GM10248 (cell line): ENCODE measurements at places on chromosomes 12 and 14.
A peak's percentile ranks its signal among the peaks of the same experiment; 100 is the strongest.

DNA sequence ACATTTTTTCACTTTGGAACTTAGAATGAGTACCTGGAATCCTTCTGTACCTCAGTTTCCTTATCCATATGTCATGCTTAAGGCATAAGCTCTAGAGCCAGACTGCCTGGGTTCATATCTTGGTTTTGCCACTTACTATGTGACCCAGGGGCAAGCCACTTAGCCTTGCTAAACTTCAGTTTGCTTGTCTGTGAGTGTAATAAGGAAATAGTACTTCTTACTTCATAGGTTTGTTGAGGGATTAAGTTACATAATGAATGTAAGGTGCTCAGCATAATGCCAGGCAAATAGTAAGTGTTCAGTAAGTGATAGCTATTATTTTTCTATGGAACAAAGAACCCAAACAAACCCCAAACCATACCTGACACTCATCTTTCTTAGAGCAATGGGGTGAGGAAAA lies 225.1 kb downstream of the BCAT1 start:
- no peak for DNase-seq

DNA sequence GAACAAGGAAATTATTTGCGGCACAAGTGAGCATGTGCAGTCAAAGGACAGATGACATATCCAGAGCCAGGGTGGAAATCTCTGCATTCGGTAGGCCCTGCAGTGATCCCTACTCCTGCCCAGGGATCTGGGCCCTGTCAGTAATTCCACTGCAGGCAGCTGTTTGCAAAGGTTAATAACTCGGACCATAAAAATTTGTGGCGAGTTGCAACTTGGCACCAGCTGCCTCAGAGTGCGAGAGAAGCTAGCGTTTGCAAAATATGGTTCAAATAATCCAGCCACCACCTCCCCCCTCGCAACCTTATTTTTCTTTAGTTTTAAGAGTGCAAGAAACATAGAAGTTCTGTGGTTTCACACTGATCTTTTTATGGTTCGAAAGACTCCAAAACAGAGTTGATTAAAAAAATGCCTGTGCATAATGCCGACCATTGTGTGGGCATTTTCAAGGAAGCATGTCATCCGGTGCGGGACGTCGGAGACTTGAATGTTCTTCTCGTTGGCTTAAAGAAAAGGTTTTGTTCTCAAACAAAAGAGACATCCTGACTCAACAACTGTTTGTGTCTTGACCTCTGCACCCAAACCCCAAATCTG lies 224.5 kb downstream of the BCL11B start:
- DNase-seq: no peak

- DNase-seq: no peak
These were observed 69.8 kb downstream of the ALG10B start for GRCh38 chr12:38386205-38386985.

DNA sequence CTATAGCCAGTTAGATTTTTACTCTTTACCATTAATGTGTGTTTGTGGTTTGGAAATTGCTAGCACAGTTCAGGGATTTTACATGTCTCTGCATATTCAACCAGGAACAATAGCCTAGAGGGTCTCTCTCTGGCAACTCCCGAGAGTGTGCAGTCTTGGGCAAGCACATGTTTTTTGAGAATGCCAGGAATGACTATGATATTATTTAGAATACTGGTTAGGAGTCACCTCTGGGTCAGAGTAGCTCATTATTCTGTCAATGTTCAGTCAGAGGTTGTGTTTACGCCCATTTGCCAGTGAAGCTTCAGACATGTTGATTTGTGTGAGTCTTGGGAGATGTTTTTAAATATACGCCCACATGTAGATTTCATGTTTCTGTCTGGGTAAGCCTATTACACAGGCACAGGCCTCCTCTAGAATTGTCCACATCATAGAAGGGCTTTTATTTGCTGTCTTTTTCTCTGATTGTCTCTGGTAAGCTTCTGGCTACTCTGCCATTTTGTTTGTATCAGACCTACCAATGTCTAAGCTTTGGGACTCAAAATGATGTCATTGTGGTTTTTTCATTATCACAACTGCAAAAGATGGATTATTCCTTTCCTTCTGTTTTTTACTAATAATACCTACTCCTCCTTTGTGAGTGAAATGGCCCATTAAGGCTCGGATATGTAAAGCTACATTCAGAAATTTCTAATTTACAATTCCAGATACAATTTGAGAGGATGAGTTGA lies 203.1 kb upstream of the PPFIA2 start:
- DNase-seq: no peak

- no peak for DNase-seq
These were observed 33.8 kb downstream of the MMAB start for GRCh38 chr12:109539508-109539907.

- DNase-seq: no peak
These were observed 3.2 kb upstream of the MEG3 start for GRCh38 chr14:100822532-100823296.

DNA sequence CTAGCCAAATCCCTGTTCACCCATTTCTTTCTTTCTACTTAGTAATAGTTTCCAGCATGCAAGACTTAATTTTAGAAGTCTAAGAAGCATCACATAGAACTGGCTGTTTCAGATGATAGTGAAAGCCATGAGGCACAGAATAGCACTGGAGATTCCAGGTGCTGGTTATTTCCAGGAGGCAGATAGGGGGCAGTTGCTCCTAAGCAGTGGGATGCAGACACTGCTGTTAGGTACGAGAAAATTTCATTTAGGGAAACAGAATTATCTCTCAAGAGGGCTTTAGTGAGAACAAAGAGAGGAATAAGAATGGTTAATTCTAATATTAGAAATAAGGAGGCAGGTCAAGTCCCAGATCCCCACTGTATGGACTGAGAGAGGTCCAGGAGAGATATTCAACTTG lies 3.6 kb upstream of the MDGA2 start:
- DNase-seq: no peak

DNA sequence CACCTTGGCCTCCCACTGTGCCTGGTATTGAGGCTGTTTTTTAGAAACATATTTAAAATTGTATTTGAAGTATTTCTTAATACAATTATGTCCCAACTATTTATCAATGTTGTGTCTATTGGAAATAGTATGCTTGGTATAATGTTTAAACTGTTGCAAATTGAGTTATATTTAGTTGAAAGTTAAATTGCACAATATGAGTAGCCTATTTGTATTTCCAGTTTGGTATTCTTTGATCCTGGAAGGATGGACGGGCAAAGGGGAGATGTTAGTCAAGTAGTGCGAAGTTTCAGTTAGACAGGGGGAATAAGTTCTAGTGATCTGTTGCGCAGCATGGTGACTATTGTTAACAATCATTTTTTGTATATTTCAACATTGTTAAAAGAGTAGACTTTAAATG lies 111.5 kb downstream of the NUBPL start:
- no peak for DNase-seq

- DNase-seq: no peak
These were observed 63.4 kb downstream of the ITPR2 start for GRCh38 chr12:26769611-26770010.

DNA sequence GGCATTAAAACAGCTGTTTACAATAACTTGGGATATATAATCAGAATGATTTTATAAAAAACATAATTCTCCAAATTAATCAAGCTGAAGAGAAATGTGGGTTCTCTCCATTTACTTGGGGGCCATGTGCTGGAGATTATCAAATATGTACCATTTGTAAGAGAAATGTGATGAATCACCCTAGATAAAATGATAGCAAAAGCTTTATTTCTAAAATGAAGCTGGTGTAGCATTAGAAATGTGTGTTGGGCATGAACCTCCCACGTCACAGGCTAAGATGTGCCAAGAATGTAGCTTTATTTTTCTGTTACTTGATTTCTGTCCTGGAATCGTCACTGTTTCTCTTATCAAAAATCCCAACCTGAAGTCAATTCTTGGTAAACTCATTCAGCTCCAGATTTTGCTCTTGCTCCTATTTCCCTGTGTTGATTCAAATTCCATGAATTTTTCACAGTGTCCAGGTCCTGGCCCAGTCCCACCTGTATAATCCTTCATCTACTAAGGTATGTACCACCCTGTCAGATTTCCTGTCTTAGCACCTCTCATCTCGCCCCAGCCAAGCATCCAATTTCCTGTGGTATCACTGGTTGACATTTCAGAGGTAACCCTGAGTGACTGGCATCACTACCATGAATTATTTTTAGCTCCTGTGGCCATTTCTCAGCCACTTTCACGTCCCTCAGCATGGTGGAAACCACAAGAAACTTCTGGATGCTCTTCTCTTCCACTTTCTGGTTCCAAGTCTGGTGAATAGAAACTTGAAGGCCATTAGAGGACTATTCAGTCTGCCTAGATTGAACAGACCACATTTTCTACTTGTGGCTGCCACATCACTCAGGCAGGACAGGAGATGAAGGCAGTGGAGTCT lies 103.6 kb upstream of the FLRT2 start:
- no peak for DNase-seq

GRCh38 chr14:33477797-33478196 lies 473.1 kb downstream of the EGLN3 start:
- no peak for DNase-seq

- no peak for DNase-seq
These were observed 9.1 kb downstream of the B4GALNT1 start for GRCh38 chr12:57623811-57624390.

DNA sequence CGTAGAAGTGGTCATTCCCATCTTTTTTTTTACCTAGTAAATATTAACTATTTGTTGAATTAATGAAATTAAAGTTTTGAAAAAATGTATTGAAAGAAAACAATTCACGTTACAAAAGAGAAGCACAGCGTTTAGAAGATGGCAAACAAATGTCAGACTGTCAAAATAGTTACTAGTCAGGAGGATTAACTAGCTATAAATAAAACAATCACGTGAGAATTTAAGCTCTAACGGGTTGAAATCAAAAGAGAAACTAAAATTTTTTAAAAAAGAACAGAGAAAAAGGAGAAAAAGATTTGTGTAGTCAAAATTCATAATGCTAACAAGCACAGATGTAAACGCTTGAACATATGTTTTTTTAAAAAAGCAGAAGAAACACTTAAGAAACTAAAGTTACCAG lies 26.4 kb downstream of the DDHD1 start:
- no peak for DNase-seq

GRCh38 chr12:101857043-101857558 lies 20.3 kb upstream of the DRAM1 start:
- DNase-seq: peak; percentile 20

DNA sequence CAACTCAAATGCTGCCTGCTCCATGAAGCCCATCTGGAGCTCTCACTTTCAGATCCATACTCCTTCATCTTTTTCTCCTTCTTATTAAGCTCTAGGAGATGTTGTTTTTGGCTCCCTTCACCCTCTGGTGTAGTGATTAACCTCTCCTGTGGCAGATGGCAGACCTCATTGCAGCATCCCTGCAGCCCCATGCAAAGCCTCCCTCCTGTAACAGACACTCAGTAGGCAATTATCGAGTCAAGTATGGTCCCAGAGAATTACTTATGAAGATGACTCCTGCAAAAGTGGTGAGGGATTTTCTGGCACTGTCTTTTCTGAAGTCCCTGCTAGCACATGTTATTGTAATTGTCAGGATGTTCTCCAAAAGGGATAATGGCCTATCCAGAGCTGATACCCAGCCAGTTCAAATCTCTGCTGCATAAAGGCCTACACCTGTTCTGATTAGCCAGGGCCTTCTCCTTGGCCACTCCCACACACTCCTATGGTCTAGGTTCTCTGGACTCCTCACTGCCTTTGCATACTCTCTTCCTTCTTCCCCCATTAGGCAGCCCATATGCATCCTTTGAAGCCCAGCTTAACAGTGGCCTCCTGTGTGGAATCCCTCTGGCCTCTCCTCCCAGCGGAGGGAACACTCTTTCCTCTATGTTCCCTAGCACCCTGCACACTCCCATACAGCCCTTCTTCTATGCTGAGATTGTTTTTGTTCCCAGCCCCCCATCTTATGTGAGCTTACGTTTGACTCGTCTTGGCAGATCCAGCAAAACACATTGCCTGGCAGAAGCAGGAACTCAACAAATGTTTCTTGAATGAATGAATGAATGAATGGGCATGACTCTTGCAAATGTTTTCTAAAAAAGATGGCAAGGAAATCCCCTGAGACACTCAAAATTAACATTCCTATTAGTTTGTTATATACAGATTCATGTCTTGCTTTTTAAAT lies 43.9 kb upstream of the MDM1 start:
- DNase-seq: no peak

DNA sequence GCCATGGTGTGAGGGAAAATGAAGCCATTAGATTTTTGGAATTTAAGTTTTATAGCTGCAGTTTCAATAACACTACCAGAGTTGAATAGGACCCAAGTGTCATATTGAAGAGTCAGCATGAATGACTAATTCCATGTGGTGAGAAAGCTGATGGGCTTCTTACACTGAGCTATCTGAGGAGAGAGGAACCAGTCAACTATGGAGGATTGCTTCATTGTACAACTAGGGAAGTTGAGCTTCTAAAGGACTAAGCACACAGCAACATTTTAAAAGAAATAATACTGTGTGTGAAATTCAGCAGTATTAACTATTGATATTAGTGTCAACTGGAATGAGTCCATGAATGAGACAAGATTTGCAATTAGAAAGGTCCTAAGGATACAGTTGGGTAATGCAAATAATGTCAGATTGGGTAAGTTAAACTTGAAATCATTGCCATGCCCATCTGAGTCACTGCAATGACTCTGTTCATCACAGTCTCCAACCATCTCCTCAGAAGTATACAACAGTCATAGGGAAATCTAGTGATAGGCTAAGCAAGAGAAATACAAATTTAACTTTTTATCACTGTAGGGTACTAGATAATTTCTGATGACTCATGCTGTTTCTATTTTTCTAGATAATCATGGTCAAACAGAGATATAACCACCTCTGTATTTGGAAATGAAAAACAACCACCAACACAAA lies 394.2 kb downstream of the FSCB start:
- no peak for DNase-seq

GRCh38 chr14:63939006-63939270 lies 86.1 kb downstream of the SYNE2 start:
- DNase-seq: no peak

DNA sequence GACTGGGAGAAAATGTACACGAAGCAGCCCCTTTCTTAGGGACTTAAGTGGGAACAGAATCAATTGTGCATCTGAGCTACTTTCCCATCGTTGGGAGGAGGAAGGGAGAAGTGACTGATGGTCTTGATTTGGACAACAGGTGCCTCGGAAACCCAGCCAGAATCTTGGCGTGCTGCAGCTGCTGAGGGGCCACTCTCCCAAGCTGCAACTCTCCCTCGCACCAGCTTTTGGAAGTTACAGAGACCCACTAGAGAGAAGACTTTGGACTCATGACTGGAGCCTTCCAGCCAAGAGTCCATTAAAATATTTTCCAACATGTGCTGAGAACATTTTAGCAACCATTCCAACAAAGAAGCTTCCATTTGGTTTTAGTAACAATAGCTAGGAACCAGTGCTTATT lies 52.3 kb downstream of the GNS start:
- no peak for DNase-seq

DNA sequence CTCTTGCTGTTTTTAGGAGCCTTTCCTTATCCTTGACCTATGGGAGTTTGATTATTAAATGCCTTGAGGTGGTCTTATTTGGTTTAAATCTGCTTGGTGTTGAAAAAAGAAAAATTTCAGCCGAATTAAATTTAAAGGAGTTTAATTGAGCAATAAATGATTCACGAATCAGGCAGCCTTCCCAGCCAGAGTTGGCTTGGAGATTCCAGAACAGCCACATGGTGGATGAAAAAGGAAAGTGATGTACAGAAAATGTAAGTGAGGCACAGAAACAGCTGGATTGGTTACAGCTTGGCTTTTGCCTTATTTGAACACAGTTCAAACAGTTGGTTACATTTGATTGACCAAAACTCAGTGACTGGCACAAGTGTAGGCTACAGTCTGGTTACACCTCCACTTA lies 69.7 kb downstream of the WASHC3 start:
- DNase-seq: no peak
